Daoy (cell line): ENCODE measurements at places on chromosomes 3 and 15. TPM values are rescaled to one million over a fixed set of nuclear protein-coding genes. Genes with fewer than 3 reads are reported as not detected.

GRCh38 chr3:156449710-156450574 is 105.0 kb downstream of the SSR3 start:
- DNase-seq = peak; percentile 26

DNA sequence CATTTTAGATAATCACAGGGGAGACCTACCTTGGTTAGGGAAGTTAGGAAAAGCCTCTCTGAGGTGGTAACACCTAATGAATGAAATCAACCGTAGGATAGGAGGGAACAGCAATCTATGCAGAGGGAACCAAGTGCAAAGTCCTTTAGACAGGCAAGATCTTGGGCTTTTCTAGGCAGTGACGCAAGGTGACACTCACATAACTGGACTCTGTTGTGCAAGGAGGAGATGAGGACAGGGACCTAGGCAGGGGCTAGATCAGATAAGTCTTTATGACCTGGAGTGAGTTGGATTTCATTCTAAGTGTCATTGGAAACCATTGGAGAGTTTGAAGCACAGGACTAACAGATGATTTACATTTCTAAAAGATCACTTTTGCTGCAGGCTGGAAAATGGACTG is 4.6 kb upstream of the LMOD3 start:
- no peak for DNase-seq

- DNase-seq = no peak
These were observed 3.2 kb downstream of the AKAP13 start for GRCh38 chr15:85383470-85384148.

DNA sequence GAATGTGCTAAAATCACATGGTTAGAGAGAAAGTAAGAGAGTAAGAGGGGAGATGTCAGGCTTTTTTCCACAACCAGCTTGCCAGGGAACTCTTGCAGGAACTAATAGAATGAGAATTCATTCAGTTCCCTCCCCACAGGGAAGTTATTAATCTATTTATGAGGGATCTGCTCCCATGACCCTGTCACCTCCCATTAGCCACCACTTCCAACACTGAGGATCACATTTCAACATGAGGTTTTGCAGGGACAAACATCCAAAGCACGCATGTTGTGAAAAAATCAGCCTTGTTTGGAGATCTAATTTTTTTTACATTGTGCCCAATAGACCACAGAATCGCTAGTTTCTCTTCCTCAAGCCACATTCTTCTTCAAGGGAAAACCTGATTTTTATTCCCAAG is 904.0 kb downstream of the TBL1XR1 start:
- no peak for DNase-seq

TMEM207 gene
- total RNA-seq = not detected in 2 replicates

CHAC1 gene
- total RNA-seq = 4.4 and 4.9 TPM in 2 replicates

GRCh38 chr15:55859681-55860080 is 116.7 kb upstream of the PRTG start:
- no peak for DNase-seq

GRCh38 chr3:140091143-140091542 is 156.2 kb downstream of the CLSTN2 start:
- DNase-seq = peak; percentile 76

DNA sequence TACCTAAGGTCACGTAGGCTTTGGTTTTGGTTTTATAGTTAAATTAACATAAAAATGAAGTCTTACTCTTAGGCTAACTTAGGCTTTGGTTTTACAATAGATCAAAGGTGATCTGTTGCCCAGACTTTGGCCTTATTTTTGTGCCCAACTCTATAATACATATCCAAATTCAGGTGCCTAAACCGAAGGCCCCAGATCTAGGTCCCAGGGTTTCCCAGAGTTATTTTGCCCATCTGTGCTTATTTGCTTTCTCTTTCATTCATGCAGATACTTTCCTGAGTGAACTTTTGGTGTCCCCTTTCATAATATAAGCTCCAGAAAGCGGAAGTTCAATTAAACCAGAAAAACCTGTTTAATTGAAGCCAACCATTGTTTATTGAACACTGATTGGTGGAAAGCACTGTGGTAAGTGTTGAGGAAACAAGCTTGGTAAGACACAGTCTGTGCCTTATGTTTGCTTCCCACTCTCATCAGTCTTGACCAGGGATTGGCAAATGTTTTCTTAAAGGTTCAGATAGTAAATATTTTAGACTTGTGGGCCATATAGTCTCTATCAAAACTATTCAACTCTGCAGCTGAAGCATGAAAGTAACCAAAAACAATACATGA is 209.7 kb downstream of the WDR72 start:
- DNase-seq = no peak

TARS3 gene
- 6.2 and 12.7 TPM in 2 replicates for total RNA-seq

TRPM7 gene
- total RNA-seq = 35.4 and 43.9 TPM in 2 replicates

LRRK1 gene
- 7.1 and 7.2 TPM in 2 replicates for total RNA-seq

DNA sequence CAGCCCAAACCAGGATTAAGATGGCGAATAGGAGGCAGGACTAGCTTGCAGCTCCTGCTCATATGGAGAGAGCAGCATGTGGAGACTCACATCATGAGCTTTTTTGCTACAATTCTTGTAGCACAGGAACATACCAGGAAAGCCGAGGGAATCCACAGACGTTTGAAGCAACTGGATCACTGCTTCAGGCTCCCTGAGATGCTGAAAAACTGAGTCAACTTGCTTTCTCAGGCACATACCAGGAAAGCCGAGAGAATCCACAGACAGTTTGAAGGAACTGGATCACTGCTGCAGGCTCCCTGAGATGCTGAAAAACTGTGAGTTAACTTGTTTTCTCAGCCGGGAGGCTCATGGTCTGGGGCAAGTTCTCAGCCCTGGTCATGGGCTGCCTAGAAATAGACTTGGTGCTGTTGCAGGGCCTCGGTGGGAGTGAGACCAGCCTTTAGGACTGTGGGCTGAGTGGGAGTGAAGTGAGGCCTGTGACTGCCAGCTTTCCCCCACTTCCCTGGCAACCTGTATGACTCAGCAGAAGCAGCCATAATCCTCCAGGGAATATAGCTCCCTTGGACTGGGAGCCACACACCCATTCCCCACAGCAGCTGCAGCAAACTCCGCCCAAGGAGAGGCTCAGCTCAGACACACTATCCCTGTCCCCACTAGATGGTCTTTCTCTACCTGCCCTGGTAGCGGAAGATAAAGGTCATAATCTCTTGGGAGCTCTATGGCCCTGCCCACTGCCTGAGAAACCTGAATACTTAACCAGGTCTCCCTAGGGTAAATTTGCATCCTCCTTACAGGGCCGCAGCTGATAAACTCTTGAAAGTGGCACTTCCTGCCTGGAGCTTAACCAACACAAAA is 51.9 kb upstream of the PFN2 start:
- DNase-seq = peak; percentile 45

DNA sequence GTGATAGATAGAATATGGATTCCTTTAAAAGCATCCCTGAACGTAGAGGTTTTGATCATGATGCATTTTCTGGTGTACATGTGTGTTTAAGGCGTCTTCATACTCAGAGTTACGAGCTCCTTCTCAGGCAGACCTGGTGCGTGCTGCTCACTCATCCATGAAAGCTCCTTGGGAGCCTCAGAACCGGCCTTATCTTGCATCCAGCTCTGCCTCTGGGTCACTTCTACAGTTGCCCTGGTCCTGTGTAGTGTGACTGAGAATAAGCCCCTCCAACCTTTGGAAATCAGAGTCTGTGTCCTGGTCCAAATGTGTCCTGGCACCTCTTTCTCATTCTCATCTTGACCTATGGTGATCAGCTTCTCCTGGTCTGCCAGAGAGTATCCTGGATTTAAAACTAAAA is 17.3 kb upstream of the RARRES1 start:
- DNase-seq = no peak

DNA sequence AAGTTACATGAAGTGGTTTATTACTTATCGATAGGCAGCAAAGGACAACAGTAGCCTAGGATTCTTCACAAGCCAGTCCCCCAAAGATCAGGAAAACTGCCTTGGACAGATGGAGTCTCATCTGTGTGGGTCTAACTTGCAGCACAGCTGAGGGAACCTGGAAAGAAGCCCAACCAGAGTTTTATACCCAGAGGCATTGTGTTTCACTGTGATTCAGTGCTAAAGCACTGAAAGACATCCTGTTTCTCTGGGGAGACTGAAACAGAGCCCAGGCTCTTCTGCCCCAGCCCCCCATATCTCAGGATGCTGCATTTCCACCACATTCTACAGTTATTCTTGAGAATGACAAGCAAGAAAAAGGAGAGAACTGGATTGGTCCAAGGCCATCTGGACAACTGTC is 48.2 kb upstream of the PYDC2 start:
- DNase-seq = peak; percentile 83

GRCh38 chr3:79258479-79258878 is 509.3 kb downstream of the ROBO1 start:
- DNase-seq = no peak

- peak; percentile 92 for DNase-seq
These were observed 35.6 kb downstream of the RTP4 start for GRCh38 chr3:187403768-187404288.

GRCh38 chr15:76193934-76194333 is 117.3 kb downstream of the ETFA start:
- no peak for DNase-seq

IL12A gene
- total RNA-seq = 0.51 TPM in 1 of 2 replicates, not detected in the other

GRCh38 chr15:95995375-95996168 is 334.9 kb upstream of the NR2F2 start:
- peak; percentile 26 for DNase-seq

GRCh38 chr15:99343881-99344551 is 92.7 kb downstream of the LRRC28 start:
- DNase-seq = peak; percentile 15

DNA sequence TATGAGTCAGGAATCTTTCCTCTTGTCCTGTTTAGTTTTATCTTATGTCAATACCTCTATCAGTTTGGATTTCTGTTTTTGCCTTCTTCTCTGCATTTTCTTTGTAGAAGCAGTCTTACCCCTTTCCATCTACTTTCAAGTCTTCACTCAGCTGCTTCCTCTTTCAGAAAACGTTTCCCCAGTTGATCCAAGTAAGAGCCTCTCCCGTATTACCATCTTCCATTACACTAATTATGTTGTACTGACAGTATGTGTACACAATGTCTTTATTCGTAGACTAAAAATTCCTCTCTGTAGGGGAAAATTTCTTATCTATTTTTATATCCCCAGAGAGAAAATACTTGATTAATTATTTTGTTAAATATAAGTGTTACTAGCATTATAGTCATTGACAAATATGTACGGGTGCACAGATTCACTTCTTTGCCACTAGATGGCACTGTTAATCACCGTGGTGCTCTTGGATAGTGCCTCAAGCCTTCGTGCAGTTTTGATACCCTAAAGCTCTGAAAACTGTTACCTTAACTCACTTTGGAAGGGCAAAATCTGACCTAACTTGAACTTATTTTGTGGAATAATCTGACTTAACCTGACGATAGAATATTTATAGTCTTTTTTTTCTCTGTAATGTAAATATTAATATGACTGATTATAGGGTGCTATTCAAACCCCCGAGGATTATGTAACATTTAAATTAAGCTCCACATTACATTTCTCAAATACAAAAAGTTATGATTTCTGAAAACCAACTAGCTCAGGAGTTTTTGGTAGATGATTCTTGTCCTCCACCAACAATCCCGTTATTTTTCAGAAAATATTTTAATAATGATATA is 74.2 kb upstream of the POU1F1 start:
- peak; percentile 34 for DNase-seq

DNA sequence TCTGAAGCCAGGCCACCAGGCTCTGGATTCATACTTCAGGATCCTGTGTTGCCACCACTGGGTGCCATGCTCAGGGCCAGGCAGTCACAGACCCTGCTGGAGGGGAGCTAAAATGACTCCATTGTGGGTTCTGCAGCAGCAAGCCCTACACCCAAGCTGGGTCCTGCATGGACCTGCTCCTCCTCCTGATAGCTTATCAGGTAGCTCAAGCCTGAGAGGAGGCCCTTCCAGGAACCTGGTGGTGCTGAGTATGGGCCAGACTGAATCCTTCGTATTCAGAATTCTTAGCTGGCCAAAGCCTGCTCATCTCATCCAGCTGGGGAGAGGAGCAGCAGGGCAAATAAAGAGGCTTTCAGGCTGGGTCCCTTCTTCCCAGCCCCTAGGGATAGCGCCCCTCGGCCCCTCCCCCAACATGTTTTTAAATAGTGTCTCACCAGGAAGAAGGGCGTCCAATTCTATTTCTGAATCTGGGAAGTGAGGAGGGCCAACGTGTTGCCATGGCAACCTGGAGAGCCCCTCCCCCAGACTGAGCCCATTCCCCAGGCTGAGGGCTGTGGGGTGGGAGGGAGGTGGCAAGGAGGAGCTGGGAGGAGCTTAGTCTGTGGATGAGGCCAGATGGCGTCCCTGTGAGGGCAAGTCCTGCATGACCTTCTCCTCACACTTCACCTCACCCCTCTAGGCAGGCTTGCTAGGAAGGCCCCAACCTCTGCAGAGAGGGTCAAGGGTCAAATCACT is 11.0 kb upstream of the CAMKV start:
- no peak for DNase-seq

DNA sequence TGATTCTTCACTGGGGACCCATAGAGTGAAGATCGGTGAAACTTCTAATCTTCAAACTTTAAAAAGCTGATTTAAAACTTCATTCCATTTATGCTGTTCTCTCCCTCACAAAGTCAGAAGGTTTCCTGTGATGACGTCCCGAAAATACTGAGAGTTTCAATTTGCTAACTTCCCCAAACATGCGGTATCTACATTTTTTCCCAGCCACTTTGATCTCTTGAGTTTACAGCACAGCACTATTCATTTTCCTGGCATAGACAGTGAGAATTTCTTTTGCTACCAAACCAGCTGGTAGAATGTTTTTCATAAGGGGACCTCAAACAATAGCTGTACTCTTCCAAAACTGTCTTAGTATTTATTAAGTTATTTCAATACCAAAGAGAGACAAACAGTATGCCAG is 156.8 kb downstream of the LSAMP start:
- DNase-seq = no peak
